AG08395 (cell line): ENCODE measurements at places on chromosomes 13 and 19.

DNA sequence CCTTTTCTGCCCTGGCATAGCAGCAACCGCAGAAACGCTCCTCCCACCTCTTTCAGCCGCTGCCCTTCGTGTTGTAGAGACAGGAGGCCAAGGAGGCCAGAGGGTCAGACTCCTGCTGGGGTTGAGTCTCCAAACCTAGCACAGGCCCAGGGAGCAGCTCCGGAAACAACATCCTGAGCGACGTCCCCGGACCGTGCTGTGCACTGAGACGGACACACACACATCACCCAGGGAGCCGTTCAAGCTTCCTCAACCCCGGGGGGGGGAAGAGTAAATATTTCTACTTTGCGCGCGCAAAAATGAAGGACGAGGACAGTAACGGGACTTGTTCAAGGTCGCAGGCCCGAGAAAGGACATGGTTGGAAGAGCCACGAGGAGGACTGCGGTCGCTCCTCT lies 657 bp downstream of the ZNF550 start:
- peak; percentile 58 for DNase-seq

DNA sequence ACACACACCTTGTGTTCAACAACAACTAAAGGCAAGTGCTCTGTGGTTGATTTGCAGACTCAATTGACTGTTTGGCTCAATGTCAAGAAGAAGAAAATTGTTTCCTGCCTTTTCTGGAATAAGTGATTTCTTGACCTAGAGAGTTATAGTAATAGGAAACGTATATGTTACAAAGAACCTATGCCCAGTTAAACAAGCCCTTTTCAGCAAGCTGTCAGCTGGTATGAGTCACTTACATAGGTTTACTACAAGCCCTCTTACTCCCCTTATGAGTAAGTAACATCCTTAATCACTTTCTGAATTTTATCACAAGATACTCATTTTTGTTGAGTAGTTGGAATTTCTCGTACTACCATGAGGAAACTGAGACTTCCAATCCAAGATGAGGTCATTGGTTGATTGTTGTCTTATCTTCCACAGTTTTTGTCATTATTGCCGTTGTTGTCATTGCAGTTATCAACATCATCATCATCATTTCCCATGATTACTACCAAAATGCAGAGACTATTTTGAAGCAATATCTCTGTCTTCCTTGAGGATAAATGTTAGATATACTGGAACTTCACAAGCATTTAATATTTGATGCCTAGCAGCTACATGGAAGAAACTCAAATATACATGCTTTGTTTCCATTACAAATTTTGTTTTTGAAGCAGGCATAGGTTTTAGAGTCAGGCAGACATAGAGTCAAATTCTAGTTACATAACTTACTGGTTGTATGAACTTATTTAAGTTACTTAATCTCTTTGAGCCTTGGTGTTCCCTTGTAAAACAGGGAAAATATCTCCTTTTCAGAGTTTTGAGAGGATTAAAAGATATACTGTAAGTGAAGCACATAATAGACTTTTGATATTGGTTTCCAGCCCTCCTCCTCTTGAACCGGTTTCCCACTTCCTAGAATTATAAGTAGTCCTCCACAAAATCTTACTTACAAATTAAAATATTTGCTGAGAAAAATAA lies 106.0 kb downstream of the RAP2A start:
- no peak for DNase-seq

DNA sequence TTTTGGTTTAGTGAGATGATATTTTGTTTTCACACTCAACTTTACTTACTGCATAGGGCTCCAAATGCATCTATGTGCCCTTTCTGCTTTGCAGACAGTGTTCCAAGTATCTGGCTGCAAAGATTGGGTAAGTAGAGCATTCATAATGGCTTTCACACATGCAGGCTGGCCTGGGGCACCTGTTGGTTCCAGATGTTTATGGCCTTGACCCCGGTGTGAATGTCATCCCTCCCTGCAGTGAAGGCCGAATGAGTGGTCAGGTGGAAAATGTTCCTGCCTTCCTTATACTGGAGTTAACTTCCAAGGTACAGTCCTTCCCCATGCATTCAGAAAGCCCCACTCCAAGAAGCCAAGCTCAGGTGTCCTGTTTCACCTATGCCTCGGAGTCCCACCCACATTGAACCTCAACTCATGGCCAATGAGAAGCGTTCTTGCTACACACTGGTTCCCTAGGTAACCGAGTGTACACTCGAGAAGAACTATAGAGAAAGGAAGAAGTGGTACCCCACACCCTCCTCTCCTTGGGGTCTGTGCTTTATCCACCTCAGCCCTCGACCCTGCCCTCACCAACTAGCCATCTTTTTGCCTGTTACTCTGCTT lies 23.0 kb upstream of the ZNF536 start:
- no peak for DNase-seq

- DNase-seq, result no peak
These were observed 6.2 kb downstream of the DNASE2 start for GRCh38 chr19:12875086-12875485.

- no peak for DNase-seq
These were observed 53.2 kb downstream of the COMP start for GRCh38 chr19:18737954-18738351.

- DNase-seq, result no peak
These were observed 5.6 kb upstream of the SIGLEC12 start for GRCh38 chr19:51507192-51507591.

- no peak for DNase-seq
These were observed 16.5 kb downstream of the LRRC4B start for GRCh38 chr19:50551715-50552187.

GRCh38 chr13:108943842-108944241 lies 314.4 kb downstream of the MYO16 start:
- no peak for DNase-seq

- DNase-seq, result peak; percentile 84
These were observed 22.9 kb downstream of the LRCH1 start for GRCh38 chr13:46575818-46576221.

DNA sequence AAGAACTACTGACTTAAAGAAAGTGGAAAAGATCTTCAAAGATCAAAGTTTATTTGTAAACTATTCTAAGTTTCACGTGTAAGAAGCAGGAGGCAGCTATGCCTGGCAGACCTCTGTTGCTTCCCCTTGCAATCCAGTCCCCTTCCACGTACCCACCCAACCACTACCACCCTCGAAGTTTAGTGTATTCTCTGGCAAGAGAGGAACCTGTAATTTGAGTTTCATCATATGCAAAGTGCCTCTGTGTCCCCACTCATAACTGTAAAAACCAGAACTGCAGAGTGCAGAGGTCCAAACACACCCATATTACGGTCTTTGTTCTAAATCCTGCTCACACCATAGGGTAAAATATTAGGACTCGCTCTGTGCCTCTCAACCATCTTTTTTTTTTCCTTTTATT lies 75.8 kb upstream of the FRY start:
- no peak for DNase-seq

GRCh38 chr19:35921012-35921411 lies 12.9 kb upstream of the TYROBP start:
- no peak for DNase-seq

DNA sequence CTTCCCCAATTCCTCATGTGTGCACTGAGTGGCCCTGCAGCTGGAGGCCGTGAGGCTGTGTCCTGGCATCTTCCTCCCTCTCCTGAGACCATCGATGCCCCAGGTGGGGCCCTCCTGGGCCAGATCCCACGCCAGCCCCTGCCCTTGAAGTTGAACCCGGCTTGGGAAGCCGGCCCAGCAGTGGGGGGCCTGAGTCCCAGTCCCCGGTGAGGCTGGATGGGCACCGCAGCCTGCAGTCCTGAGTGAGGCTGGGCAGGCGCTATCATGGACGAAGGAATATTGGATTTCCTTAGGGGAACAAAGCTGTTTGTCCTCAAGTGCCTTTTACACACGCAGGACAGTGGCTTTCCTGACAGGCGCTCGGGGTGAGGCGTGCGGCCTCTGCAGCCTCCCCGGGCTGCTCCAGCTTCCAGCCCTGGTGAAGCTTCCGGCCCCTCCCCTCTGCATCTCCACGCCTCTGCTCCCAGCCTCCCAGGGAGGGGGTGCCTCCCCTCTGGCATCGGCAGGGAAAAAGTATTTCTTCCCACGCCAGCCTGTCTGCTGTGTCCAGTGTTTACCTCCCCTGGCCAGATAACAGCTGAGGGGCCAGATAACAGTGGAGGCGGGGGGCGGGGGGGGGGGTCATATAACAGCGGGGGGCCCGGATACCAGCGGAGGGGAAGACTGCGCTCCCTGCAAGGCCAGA lies 159.5 kb downstream of the KDM4B start:
- peak; percentile 88 for DNase-seq

GRCh38 chr13:94664889-94665288 lies 47.5 kb downstream of the SOX21 start:
- no peak for DNase-seq

- DNase-seq, result peak; percentile 65
These were observed 730 bp downstream of the NRTN start for GRCh38 chr19:5805462-5806132.

DNA sequence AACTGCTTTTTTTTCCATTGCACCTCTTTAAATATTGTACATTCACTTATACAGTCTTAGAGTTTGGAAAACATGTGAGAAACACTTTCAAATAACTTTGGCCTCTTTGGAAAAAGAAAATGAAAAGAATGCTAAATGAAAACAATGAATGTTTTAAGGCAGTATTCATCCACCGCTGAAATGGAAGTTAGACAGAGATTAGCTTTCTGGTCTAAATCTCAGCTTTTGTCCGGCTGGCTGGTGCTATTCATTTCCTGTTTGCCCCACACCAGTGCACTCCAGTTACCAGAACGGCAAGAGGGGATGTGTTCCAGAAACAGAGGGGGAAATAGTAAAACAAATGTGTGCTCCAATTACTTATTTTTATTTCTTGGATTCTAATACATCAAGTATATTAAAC lies 1201.3 kb downstream of the EFNB2 start:
- peak; percentile 72 for DNase-seq

- peak; percentile 77 for DNase-seq
These were observed 33.4 kb downstream of the ALG5 start for GRCh38 chr13:36965767-36966166.

DNA sequence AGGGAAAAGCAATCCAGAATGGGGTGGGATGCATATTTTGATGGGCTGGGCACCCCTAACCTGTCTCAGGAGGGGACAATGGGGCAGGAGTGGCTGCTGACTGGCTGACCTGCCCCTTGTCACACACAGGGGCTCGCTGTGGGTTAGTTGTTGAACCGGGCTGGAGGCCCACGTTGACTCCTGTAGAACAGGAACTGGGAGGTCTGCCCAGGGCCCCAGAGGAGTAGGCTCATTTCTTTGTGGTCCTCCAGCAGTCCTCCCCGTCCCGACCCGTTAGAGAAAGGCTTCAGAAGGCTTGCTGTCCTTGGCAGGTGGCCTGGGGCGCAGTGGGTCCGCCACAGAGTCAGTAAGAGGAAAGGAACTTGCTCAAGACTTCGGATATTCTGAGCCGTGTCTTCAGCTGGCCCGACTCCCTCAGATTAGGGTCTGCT lies 70.1 kb downstream of the COL4A1 start:
- no peak for DNase-seq

- DNase-seq, result peak; percentile 97
These were observed at the start of gene ZNF93 for GRCh38 chr19:19900729-19901444. Gene ZNF93 (plus strand): TSS chr19:19900946. CDS start chr19:19901089, 143 bp downstream.

GRCh38 chr13:113771709-113772331 lies 12.8 kb downstream of the TMEM255B start:
- no peak for DNase-seq

DNA sequence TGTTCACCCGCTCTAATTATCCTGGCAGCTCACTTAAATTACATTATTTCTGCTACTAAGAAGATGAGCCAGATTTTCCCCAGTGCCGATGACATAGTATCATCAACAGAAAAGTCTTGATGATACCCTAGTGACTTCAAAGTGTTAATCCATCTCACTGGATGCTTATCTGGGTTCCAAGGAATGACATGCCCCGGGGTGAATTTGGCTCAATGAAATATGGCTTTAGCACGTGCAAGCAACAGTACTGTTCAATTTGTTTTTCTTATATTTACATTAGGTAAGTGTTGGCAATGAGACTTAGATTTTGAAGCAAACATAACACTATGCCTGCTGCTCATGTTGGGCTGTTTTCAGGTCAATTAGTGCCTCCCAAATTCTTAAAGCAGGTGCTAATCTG lies 548.2 kb upstream of the SLITRK1 start:
- DNase-seq, result no peak

GRCh38 chr19:34109596-34109995 lies 62.7 kb upstream of the LSM14A start:
- no peak for DNase-seq

DNA sequence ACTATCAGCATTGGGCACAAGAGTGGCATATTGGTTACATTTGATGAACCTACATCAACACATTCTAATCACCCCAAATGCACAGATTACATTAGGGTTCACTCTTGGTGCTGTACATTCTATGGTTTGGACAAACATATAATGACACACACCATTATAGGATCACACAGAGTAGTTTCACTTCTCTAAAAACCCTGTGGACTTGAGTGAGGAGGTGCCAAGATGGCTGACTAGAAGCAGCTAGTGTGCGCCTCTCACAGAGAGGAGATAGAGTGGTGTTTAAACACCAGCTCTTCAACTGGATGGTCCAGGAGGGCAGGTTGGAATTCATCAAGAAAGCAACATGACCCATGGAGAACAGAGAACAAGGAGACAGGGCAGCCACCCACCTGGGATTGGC lies 265.6 kb downstream of the TDRD3 start:
- no peak for DNase-seq

DNA sequence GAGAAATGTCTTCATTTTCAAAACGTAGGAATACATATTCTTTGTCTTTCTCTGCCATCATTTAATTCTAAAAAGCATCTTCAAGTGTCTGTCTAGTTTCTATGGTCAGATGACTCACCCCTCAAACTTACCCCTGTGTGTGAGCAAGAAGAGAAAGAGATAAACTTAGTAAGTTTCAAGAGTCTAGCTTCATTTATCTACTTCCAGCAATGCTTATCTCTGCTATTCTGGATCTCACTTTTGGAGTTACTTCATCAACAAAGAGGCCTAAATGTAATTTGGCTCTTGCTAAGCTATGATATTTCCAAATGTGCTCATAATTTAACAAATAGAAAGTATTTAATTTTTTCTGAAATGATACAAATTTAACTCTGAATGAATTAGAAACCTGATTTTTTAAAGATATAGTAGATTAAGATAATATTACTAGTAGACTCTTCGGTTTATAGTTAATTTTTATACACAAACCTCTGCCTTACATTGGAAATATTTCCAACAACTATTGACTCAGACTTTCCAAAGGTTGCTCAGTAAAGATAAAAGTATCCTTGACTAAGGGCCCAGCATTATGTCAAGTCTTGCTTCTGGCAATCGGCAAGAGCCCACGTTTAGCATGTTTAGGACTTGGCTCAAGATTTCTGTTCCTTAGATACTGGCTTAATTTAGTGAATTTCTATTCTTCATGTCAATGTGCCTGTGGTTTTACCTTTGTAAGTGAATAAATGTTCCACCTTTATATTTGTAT lies 1511.0 kb upstream of the SLC10A2 start:
- DNase-seq, result no peak

DNA sequence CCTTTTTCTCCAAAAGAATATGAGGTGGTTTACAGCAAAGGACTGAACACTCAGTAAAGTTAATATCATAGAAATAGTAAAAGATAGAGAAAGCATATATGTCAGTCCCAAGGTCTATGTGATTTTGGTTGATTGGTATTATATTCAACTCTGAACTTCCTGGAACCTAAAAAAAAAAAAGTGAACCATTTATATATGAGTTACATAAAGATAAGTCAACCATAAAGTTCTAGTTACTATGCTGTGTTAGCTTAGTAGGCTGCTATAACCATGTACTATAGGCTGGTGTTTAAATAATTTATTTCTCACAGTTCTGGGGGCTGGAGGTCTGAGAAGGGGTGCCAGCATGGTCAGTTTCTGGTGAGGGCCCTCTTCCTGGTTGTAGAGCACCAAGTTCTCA lies 475.6 kb downstream of the KLF12 start:
- no peak for DNase-seq
